Ovary (tissue), 10 donors: ENCODE measurements at places on chromosomes 4 and X. TPM values are rescaled to one million over a fixed set of nuclear protein-coding genes. Genes with fewer than 3 reads are reported as not detected.

Gene HTR2C
- not detected for total RNA-seq

Gene MAGEB1
- total RNA-seq = not detected

Gene NPY2R
- total RNA-seq = not detected

Gene PLAC8
- total RNA-seq = 0.56 TPM

Gene ARSH
- total RNA-seq = not detected

Gene ADH1A
- total RNA-seq = 2.4 TPM

Gene MAGEE2
- total RNA-seq = 0.18 TPM

Gene TRPC5OS
- total RNA-seq = not detected

DNA sequence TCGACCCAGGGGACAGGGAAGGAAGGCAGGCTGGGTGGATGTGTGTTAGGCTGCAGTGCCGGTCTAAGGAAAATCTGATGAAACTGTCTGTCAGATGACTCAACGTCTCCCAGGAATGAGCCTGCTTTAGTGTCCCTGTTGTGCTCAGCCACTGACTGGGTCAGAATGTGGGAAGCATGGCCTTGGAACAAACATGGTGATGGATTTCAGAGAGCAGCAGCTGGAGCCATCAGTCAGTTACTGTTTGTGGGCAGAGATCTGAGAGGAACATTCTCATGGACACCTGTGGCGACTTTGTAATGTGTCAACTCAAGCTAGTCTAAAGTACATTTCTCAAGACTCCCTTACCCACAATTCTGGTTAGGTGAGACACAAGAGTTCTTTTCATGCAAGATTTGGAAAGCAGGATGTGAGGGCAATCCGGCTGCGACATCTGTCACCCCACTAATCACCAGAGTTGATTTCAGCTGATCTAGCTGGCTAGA, 63.2 kb downstream of the ANAPC10 start:
- no peak overlapping the region for H3K27ac ChIP-seq
- no peak overlapping the region for H3K4me3 ChIP-seq
- DNase-seq = no peak
- H3K27me3 ChIP-seq = no peaks in the 10 kb centered on the region
- H3K36me3 ChIP-seq = no peaks in the 10 kb centered on the region

DNA sequence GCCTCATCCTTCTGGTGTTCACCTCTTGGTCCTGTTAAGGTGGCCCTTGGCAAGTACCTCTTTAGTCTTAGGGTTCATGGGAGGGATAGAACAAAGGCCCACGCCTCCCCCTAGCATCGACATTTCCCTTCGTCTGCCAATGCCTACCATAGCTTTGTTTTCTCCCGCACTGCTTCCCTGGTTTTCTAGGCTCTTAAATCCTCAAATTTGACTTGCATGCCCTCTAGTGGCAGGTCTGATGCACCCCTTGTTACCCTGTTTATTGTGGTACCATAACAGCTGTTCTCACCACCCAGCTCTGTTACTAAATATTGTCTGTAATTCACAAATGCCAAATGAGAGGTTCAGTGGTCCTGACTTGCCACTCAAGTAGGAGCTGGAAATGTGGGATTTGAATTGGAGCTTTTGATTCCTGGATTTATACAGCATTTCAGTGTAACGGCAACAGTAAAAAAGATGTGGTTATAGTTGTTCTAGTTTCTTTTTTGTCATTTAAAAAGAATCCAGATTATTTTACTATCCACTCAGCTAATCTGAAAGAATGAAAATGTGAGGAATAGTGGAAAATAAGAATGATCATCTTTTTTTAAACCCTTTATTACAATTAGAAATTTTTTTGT, 100.1 kb downstream of the REPS2 start:
- DNase-seq = peak; percentile 60
- no peaks in the 10 kb centered on the region for H3K27me3 ChIP-seq
- no peak overlapping the region for H3K27ac ChIP-seq
- no peaks in the 10 kb centered on the region for H3K4me1 ChIP-seq

GRCh38 chr4:139861471-139861870, 195.9 kb downstream of the MGST2 start:
- no peak overlapping the region for H3K27ac ChIP-seq
- H3K4me1 ChIP-seq = peaks cover 11% of the 10 kb centered on the region
- no peak for DNase-seq
- no peaks in the 10 kb centered on the region for H3K36me3 ChIP-seq

- H3K27ac ChIP-seq = peak within 1 kb of the TSS; percentile 56
- H3K36me3 ChIP-seq = no peaks in the 10 kb centered on the region
- peak within 1 kb of the TSS; percentile 74 for H3K4me3 ChIP-seq
- H3K27me3 ChIP-seq = no peaks in the 10 kb centered on the region
- peaks cover 5% of the 10 kb centered on the region for H3K4me1 ChIP-seq
Measured at GRCh38 chr4:139301821-139302611, at the start of gene NDUFC1. NDUFC1 (minus strand) TSS chr4:139302477; CDS start chr4:139295798, 6,679 bp downstream.

DNA sequence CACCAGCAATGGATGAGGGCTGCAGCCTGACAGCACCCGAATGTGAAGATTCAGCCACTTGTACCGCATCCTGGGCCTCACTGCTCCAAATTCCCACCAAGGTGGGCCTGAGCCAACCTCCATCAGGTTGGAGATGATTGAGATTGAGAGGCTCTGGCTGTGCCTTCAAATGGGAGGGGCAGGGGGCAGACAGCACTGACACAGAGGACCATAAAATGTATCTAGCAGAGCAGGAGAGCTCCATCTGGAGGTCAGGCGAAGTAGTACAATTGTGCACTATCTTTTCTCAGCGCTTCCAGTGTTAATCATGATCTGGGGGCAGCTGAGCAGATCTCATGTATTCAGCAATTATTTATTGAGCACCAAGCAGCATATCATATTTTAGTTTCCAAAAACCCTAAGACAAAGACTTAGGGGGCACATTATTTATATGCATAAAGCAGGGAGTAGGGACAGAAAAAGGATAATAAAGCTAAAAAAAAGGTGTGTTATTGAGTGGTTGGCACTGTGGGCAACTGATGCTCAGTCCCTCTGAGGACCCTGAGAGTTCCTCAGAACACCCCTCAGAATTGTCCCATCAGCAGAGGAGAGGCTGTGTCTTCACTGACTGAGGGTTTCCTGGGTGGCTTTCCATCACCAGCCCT, 31.6 kb upstream of the C1QTNF7 start:
- no peak overlapping the region for H3K4me3 ChIP-seq
- no peak for DNase-seq
- H3K4me1 ChIP-seq = peaks cover 12% of the 10 kb centered on the region
- H3K27ac ChIP-seq = no peak overlapping the region
- no peaks in the 10 kb centered on the region for H3K27me3 ChIP-seq
- no peaks in the 10 kb centered on the region for H3K36me3 ChIP-seq

- no peak overlapping the region for H3K4me3 ChIP-seq
- H3K4me1 ChIP-seq = no peaks in the 10 kb centered on the region
- H3K27ac ChIP-seq = no peak overlapping the region
- no peak for DNase-seq
- no peaks in the 10 kb centered on the region for H3K36me3 ChIP-seq
- no peaks in the 10 kb centered on the region for H3K27me3 ChIP-seq
Measured at GRCh38 chrX:52082578-52082977, 13.6 kb upstream of the MAGED4B start.

GRCh38 chrX:14029039-14029424, 660 bp downstream of the GEMIN8 start:
- peak overlapping the region; percentile 49 for H3K4me3 ChIP-seq
- peaks cover 1% of the 10 kb centered on the region for H3K4me1 ChIP-seq
- DNase-seq = no peak
- no peak overlapping the region for H3K27ac ChIP-seq

DNA sequence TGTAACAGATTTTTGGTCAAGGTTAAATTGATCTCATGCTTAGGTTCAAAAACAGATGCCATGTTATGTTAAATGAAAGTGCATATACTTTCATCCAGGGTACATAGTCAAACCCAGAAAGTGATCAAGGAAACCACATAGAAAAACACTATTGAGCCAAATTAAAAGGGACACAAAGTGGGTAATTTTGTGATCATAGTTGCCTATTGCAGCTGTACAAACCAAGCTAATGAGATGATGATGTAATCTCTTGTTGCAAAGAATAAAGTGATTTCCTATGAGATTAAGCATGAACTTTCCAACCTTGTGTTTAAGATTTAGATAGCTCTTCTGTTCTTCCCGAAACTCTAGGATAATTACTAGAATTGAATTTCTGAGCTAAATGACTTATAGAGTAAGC, 20.2 kb upstream of the LIMCH1 start:
- H3K27me3 ChIP-seq = no peaks in the 10 kb centered on the region
- no peak for DNase-seq
- H3K27ac ChIP-seq = no peak overlapping the region
- no peak overlapping the region for H3K4me3 ChIP-seq
- no peaks in the 10 kb centered on the region for H3K36me3 ChIP-seq

GRCh38 chr4:152663203-152664066, 16.4 kb downstream of the TMEM154 start:
- H3K27me3 ChIP-seq = no peaks in the 10 kb centered on the region
- no peaks in the 10 kb centered on the region for H3K36me3 ChIP-seq
- no peak overlapping the region for H3K4me3 ChIP-seq
- H3K4me1 ChIP-seq = no peaks in the 10 kb centered on the region

- H3K27ac ChIP-seq = no peak overlapping the region
- no peak overlapping the region for H3K4me3 ChIP-seq
- H3K27me3 ChIP-seq = no peaks in the 10 kb centered on the region
- DNase-seq = no peak
- peaks cover 2% of the 10 kb centered on the region for H3K4me1 ChIP-seq
- no peaks in the 10 kb centered on the region for H3K36me3 ChIP-seq
Measured at GRCh38 chr4:122163767-122164166, 11.6 kb downstream of the BLTP1 start.

DNA sequence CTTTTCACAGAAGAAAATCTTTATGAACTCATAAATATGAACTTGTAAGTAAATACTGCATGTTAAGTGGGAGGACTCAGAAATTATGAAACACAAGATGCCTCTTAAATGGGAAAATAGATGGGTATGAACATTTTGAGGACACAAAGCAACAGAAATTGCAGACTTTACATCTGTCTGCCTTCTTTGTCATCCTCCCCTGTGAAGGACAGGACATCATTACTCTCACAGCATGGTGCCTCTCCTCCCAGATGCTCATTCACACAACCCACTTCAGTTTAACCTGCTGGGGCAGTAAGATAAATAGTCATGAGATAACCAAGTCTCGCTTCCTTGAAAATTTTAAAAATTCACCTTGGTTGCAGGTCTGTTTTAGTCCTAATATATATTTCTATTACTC, 144.5 kb downstream of the APBB2 start:
- no peaks in the 10 kb centered on the region for H3K27me3 ChIP-seq
- H3K36me3 ChIP-seq = no peaks in the 10 kb centered on the region
- H3K27ac ChIP-seq = no peak overlapping the region
- H3K4me1 ChIP-seq = peaks cover 13% of the 10 kb centered on the region

DNA sequence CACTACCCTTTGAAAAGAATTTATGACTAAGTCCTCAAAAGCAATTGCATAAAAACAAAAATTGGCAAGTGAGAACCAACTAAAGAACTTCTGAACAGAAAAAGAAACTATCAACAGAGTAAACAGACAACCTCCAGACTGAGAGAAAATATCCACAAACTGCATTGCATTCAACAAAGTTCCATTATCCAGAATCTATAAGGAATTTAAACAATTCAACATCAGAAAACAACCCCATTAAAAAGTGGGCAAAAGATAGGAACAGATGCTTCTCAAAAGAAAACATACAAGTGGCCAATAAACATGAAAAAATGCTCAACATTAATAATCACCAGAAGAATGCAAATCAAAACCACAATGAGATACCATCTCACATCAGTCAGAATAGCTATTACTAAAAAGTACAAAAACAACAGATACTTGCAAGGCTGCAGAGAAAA, 130.2 kb downstream of the GASK1B start:
- no peaks in the 10 kb centered on the region for H3K27me3 ChIP-seq
- no peaks in the 10 kb centered on the region for H3K36me3 ChIP-seq
- H3K4me3 ChIP-seq = no peak overlapping the region
- no peak overlapping the region for H3K27ac ChIP-seq
- H3K4me1 ChIP-seq = no peaks in the 10 kb centered on the region
